ENCODE measurements at places on chromosomes 2 and 18.
A peak's percentile ranks its signal among the peaks of the same experiment; 100 is the strongest.

DNA sequence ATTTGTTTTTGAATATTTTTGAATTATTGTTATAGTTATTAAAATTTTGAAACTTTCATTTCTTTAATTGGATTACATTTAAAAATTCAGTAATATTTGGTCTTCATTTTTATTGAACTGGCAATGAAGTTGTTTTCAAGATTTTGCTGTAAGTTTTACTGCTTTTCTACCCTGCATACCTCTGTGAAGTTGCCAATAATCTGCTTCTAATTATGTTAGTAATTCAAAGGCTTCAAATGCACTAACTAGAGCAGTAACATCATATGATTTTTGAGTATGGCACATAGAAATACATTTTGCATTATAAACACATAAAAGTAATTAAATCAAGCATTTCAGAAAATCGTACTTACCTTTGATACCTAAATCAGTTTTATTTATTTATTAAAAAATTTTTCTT, 40.3 kb upstream of the FAM171B start:
- H3K36me3 ChIP-seq, result peaks cover 9% of the 10 kb centered on the region
- no peak overlapping the region for H3K4me3 ChIP-seq
- H3K27me3 ChIP-seq, result no peaks in the 10 kb centered on the region

DNA sequence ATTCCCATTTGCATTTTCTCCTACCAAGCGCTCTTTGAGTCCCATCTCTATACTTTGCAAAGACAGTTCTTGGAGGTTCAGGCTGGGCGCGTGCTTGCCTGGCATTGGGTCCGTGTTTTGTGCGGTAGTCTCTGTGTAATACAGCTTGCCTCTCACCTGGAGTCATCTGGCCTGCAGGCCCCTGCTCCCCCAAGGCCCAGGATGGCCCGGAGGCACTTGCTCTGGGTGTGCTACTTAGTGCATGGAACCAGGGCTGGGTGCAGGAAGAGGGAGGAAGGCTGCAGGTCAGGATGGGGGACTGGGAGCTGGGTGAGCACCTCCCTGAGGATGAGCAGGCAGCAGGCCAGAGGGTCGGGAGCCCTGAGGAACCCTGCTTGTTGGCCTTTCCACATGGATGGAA, 220.9 kb downstream of the LDLRAD4 start:
- peaks cover 24% of the 10 kb centered on the region for H3K36me3 ChIP-seq
- peak overlapping the region; percentile 76 for H3K4me3 ChIP-seq
- no peak for DNase-seq
- H3K27ac ChIP-seq, result no peak overlapping the region
- peaks cover 45% of the 10 kb centered on the region for H3K4me1 ChIP-seq

- peaks cover 13% of the 10 kb centered on the region for H3K4me1 ChIP-seq
- no peaks in the 10 kb centered on the region for H3K27me3 ChIP-seq
- H3K4me3 ChIP-seq, result peak overlapping the region; percentile 37
- peaks cover 4% of the 10 kb centered on the region for H3K36me3 ChIP-seq
- no peak for DNase-seq
Observed at GRCh38 chr2:232139171-232139594, 177.7 kb downstream of the DIS3L2 start.

- no peak overlapping the region for H3K4me3 ChIP-seq
- H3K36me3 ChIP-seq, result no peaks in the 10 kb centered on the region
- H3K27me3 ChIP-seq, result no peaks in the 10 kb centered on the region
- H3K4me1 ChIP-seq, result no peaks in the 10 kb centered on the region
- DNase-seq, result no peak
- no peak overlapping the region for H3K27ac ChIP-seq
Observed at GRCh38 chr18:1488957-1489356, 584.3 kb downstream of the ADCYAP1 start.

DNA sequence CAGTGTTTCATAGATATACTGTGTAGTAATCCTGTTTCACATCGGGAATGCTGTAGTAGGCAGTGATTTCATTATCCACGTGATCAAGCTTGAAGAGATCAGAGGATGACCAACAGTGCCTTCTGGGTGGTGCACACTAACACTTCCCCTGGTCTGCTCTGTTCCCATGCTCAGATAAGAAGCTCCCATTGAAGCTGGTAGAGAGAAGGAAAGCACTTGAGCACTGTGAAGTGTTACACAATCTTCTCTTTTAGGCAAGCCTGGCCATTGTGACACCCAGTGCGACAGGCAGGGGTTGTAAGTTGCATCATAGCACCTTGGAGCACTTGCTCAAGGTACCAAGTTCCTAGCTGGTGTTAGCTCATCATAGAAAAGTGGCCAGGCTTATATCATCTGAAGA, 30.6 kb upstream of the GPD2 start:
- no peak overlapping the region for H3K4me3 ChIP-seq
- no peak overlapping the region for H3K27ac ChIP-seq
- H3K4me1 ChIP-seq, result no peaks in the 10 kb centered on the region
- no peaks in the 10 kb centered on the region for H3K36me3 ChIP-seq
- H3K27me3 ChIP-seq, result peaks cover 4% of the 10 kb centered on the region
- no peak for DNase-seq

DNA sequence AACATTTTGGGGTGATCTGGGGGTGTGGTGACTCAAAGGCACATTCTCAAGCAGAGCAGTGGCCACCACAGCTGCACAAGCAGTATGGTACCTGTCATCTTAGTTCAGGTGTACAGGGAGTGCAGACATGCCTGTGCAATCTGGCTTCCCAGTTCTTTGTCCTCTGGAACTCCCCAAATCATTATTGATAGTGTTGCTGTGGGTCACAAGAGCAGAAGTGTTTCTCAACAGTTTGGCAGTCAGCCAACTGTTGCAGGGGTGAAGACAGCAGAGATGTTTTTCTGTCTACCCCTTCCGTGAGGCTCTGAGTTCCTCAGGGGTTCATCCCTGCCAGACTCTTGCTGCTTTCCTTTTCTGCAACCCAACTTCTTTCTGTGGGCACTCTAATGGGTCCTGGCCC, 206.5 kb upstream of the ZSWIM2 start:
- H3K27ac ChIP-seq, result no peak overlapping the region
- no peak for DNase-seq
- no peaks in the 10 kb centered on the region for H3K4me1 ChIP-seq
- no peaks in the 10 kb centered on the region for H3K27me3 ChIP-seq
- no peaks in the 10 kb centered on the region for H3K36me3 ChIP-seq
- H3K4me3 ChIP-seq, result no peak overlapping the region

DNA sequence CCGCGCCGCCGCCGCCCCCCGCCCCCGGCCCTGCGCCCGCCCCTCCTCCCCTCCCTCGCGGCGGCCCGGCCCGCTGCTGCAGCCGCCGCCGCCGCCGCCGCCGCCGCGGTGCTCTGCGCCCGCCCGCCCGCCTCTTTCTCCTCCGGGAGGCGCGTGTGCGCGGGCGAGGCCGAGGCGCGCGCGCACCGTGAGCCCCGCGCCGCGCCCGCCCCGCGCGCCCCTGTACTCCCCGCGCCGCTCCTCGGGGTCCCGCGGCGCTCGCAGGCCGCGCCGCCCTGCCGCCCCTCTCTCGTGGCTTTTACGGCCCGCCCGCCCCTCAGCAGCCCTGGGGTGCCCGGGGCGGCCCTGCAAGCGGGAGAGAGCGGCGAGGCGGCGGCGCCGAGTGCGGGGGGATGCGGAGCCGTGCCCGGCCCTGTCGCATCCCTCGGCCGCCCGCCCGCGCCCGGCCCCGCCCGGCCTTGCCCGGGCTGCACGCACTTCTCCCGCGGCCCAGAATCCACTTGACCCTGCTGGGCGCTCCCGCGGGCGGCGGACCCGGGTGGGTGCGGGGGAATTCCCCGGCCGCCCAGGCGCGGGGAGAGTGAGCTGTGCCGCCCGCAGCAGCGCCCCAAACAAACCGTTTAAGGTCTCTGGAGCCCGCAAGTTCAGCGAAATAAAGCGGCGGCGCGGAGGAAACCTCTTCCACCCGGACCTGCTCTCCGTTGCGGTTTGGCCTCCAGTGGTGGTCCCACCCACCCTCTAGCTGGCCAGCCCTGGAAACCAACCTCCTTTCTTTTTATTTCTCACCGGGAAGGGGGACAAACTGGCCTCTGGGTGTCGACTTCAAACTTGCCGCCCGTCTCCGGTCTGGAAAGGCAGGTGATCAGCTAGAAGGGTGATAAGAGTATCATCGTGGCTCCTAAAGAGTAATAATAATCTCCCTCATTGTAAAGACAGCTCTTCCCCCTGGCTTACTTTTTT, 37.4 kb downstream of the AFF3 start:
- peak; percentile 15 for DNase-seq
- H3K36me3 ChIP-seq, result no peaks in the 10 kb centered on the region
- peaks cover 11% of the 10 kb centered on the region for H3K27me3 ChIP-seq
- no peak overlapping the region for H3K27ac ChIP-seq
- H3K4me1 ChIP-seq, result peaks cover 6% of the 10 kb centered on the region

DNA sequence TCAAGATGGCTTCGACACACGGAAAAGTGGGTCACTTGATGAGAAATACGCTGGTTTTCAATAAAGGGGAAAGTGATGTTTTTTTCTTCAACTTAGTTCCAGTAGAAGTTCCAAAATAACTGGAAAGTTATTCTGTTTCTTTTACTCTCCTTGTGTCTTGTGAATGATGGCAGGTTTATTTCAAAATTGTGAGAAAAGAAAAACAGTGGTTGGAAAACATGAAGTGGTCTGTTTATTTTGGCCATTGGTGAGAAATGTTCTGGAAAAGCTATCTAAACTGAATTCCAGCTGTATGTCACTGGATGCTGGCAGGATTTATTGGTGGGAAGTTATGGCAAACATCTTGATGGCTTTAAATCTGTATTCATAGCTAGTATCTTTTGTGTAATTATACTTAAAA, 484.1 kb downstream of the DCC start:
- H3K27ac ChIP-seq, result no peak overlapping the region
- no peaks in the 10 kb centered on the region for H3K4me1 ChIP-seq
- no peak for DNase-seq

DNA sequence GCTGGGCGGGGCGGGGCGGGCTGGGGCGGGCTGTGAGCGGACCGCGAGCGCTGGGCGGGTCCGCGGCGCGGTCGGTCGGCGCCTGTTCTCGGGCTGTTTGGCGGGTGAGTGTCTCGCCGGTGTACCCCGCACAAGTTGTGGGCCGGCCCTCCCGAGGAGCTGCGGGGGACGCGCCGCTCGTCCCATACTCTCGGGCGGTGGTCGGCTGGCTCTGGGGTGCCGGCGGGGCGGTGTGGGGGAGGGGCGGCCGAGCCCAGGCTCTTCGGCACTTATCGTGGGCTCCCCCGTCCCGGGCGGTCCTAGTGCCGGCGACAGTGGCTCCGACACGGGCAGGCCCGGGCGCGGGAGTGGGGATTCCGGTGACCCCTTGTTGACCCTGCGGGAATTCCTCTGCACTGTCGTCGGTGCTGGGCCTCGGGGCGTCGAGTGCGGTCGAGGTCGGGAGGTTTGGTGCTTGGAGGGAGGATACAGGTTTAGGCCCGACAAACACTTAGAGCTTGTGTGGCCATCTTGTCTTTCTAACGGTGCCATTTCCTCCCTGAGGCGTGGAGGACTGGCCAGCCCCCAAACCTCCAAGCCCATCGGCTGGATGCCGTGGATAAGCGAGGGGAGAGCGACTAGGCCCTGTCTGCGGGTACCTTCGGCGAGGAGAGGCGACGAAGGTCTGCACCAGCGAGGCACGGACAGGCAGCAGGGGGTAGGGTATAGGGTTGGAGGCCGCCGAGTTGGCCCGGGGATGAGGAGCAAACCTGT, at the start of gene SEPTIN2:
TSS of gene SEPTIN2 (plus strand) at position 47 of the 753 bp plus-strand sequence. CDS start 8,308 bp downstream, outside the sequence.
- H3K4me3 ChIP-seq, result peak within 1 kb of the TSS; percentile 96
- no peaks in the 10 kb centered on the region for H3K27me3 ChIP-seq
- H3K36me3 ChIP-seq, result no peaks in the 10 kb centered on the region
- peak within 1 kb of the TSS; percentile 98 for H3K27ac ChIP-seq
- no peak for DNase-seq

DNA sequence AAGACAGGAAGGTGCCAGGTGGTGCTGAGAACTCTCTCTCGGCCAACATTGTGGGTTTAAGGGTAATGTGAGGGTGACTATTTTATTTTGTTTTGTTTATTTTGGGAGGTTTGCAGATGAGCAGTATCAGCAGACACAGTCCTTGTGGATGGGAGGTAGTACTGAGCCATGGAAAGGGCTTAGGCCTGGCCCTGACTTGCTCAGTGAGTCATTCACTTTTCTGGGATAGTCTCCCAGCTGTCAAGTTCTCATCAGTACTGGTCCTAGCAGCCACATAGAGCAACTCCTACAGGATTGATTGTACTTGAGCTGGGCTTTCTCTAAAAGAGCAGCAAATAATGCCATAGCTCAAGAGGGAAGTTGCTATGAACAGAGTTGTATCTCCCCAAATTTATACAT, 175.2 kb downstream of the LOXHD1 start:
- peaks cover 4% of the 10 kb centered on the region for H3K27me3 ChIP-seq
- no peaks in the 10 kb centered on the region for H3K4me1 ChIP-seq
- H3K27ac ChIP-seq, result no peak overlapping the region
- no peaks in the 10 kb centered on the region for H3K36me3 ChIP-seq

GRCh38 chr2:225328192-225328591, 71.3 kb upstream of the NYAP2 start:
- no peaks in the 10 kb centered on the region for H3K4me1 ChIP-seq
- no peaks in the 10 kb centered on the region for H3K36me3 ChIP-seq
- DNase-seq, result no peak
- no peak overlapping the region for H3K4me3 ChIP-seq
- H3K27me3 ChIP-seq, result no peaks in the 10 kb centered on the region

GRCh38 chr2:134836986-134837385, 1.4 kb upstream of the ACMSD start:
- no peaks in the 10 kb centered on the region for H3K4me1 ChIP-seq
- no peaks in the 10 kb centered on the region for H3K36me3 ChIP-seq
- no peak for DNase-seq
- peaks cover 10% of the 10 kb centered on the region for H3K27me3 ChIP-seq

- no peak for DNase-seq
- H3K36me3 ChIP-seq, result no peaks in the 10 kb centered on the region
- H3K4me3 ChIP-seq, result peak overlapping the region; percentile 18
- H3K27me3 ChIP-seq, result no peaks in the 10 kb centered on the region
Observed at GRCh38 chr2:112540906-112541305, 1.4 kb upstream of the POLR1B start.

DNA sequence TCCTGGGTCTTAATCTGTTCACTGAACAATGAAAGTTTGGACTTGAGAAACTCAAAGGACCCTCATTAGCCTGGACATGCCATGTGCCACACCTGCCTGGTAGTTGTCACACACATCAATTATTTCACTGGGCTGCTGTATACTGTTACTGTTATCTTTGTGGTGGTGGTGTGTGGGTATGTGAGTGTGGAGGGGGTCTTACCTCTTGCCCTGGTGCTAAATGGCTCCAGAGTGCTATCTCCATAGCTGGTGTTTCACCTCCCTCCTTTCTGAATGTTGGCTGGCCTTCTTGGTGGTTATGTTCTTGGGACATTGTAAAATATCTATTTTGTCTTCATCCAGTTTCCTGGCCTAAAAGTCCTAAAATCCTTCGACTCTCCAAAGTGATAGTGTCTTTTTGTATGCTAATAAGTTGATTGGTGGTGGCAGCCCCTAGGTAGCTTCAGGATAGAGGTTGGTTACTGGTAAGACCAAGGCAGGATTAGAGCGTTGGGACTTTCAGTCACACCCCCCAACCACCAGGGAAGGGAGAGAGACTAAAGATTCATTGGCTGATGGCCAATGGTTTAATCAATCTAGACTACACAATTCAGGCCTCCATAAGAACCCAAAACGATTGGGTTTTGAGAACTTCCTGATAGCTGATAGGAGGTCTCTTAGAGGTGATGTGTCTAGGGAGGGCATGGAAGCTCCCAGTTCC, 328.1 kb downstream of the MYCN start:
- no peak overlapping the region for H3K4me3 ChIP-seq
- H3K36me3 ChIP-seq, result no peaks in the 10 kb centered on the region
- H3K27ac ChIP-seq, result no peak overlapping the region
- DNase-seq, result no peak
- H3K27me3 ChIP-seq, result no peaks in the 10 kb centered on the region

GRCh38 chr2:75337016-75337415, 137.7 kb upstream of the TACR1 start:
- no peak for DNase-seq
- H3K36me3 ChIP-seq, result no peaks in the 10 kb centered on the region
- H3K4me3 ChIP-seq, result no peak overlapping the region
- no peaks in the 10 kb centered on the region for H3K4me1 ChIP-seq
- no peaks in the 10 kb centered on the region for H3K27me3 ChIP-seq

GRCh38 chr2:217539126-217539525, 463.7 kb downstream of the TNS1 start:
- no peak overlapping the region for H3K27ac ChIP-seq
- no peak overlapping the region for H3K4me3 ChIP-seq
- H3K36me3 ChIP-seq, result no peaks in the 10 kb centered on the region
- no peaks in the 10 kb centered on the region for H3K4me1 ChIP-seq
